ELR (cell line): ENCODE measurements at places on chromosomes 7 and 10.

DNA sequence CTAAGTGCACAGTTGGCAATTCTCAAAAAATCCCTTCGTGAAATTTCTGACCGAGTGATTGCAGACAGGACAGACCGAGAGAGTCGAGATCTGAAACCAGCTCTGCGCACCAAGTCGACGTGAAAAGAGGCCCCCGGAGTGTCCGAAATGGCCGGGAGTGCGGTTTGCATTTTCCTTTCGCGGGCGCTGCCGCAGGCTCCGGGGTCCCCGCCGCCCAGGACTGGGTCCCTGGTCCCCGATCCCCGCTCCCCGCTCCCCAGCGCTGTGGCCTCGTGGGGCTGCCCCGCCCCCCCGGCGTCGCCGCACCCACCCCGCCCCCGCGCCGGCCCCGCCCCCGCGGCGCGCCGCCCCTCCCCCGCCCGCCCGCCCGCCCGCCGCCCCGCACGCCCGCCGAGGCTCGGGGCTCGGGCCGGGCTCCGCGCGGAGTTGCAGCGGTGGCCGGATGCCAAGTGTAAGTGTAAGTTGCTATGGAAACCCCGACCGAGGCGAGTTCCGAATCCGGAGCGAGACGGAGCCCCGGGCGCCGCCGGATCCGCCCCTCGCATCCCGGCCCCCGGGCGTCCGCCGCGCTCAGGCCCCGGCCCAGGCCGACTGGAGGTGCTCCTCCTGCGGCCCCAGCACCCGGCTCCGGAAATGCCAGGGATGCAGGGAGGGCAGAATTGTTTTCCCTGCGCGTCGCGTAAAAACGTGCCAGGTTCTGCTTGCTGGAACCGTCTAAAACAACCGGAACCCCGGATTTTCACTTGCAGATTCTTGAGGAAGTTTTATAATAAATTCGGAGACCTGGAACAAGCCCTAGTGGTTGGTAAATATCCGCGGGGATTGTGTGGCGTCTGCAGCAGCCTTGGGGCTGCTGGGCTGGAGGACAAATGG lies 4.6 kb downstream of the BMI1 start:
- DNase-seq: peak; percentile 84

GRCh38 chr7:3027005-3027845 lies 16.4 kb downstream of the CARD11 start:
- no peak for DNase-seq

GRCh38 chr10:118990326-118990725 lies 39.2 kb upstream of the NANOS1 start:
- DNase-seq: no peak

GRCh38 chr7:47282790-47283496 lies 299.0 kb downstream of the TNS3 start:
- no peak for DNase-seq

DNA sequence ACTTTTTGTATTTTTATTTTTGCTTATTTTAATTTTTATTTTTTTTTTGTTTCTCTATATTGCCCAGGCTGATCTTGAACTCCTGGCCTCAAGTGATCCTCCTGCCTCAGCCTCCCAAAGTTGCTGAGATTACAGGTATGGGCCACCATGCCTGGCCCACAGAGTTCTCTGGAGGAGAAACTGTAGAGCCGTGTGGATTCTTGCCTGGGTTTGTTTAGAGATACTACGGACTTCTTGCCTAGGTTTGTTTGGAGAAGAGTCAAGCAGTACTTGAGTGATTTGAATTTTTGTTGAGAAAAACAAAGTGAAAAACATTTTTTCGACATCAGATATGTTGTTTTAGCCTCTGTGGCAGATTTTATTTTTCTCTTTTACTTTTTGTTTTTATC lies 99.0 kb downstream of the CAMK1D start:
- DNase-seq: no peak

DNA sequence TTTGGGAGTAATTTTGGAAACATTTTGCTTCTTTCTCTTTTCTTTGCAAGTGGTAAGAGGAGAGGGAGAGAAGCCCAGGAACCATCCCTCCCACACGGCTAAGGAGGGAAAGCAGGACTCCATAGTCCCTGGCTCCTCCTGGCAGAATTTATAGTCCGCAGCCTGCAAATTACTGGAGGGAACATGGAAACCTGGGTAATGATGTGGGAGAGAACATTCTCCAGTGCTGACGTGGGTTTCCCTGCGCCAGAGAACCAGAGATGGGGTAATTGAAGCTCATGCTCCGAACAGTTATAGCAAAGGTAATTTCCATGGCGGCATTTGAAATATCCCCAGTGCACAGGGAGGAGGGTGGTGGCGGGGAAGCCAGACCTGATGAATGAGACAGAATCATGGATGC lies 320.4 kb downstream of the RPS24 start:
- DNase-seq: no peak

GRCh38 chr10:47147186-47147585 lies 152.8 kb upstream of the GDF10 start:
- peak; percentile 43 for DNase-seq

GRCh38 chr10:114698271-114699061 lies 40.4 kb upstream of the ABLIM1 start:
- peak; percentile 20 for DNase-seq

DNA sequence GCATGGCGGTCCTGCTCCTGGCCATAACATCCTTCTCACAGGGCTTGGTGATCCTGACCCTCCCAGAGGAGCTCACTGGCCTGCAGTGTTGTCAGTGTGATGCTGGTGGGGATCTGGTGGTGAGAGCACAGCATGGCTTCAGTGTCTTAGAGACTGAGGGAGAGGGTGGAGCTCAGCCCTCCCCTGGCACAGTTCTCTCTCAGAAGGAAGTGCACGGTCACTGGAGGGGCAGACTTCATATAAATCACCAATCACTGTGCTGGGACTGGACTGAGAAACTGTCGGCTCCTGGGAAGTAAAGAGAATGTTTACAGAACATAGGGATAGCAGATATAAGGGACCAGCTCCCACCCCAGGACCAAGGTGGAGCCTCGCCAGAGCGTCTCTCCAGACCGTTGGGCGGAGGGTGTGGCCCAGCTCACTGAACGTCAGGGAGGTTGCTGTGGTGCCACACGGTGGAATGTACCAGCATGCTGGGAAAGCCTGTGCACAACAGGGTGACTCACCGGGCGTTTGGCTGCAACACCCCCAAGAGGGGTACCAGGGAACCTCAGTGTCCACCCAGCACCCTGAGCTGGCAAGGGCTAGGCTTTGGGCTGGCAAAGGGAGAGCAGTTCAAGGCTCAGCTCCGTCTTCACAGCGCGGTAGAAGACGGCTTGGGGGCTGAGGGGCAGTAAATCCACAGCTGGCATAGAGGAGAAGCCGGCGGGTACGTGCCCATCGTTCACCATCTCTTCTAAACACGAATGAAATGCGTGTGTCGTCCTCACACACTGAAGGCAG lies 8.8 kb upstream of the GET4 start:
- DNase-seq: peak; percentile 74

DNA sequence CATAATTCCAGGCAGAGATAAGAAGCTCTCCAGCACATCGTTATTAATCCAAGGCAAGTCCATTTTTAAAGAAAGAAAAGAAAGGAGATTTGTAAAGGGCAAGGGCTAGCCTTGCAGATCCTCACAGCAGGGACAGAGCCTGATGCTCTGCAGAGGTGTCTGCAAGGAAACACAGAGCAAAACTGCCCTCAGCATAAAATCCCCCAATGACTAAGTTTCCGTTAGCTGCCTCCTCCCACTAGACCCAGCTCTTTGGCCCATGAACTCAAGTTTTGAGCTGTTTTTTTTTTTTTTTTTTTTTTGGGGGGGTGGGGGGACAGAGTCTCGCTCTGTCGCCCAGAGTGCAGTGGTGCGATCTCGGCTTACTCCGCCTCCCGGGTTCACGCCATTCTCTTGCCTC lies 300.7 kb downstream of the MTERF1 start:
- DNase-seq: no peak

- no peak for DNase-seq
These were observed 368.5 kb upstream of the MYO3A start for GRCh38 chr10:25565570-25565969.

DNA sequence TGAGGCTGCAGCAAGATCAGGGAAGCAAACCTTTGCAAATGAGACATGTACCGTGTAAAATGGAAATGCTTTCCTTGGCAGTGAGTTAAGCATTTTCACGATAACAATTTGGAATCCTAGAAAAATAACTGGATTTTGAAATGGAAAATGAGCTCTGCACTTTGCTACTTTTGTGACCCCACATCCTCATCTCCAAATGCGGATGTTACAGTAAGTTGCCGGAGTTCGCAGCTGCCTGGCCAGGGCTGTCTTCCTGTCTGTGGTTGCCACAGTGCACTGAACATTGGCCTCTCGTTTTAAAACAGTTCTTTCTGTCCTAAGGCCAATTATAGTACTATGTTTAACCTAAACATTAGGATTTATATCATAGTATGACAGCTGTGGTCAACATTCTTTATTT lies 136.2 kb upstream of the FZD8 start:
- DNase-seq: no peak

DNA sequence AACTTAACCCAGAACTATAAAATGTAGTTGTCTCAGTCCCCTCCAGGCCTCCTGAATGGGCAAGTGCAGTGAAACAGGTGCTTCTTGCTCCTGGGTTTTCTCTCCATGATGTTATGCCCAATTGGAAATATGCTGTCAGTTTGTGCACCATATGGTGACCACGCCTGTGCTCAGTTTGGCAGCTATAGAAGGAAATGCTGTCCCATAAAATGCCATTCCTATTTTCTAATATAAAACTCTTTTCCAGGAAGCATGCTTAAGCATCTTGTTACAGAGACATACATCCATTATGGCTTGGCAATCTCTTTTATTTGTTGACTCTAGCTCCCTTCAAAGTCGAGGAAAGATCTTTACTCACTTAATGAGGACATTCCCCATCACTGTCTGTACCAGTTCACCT lies 45.2 kb downstream of the FGFBP3 start:
- DNase-seq: no peak

- DNase-seq: peak; percentile 55
These were observed 96.4 kb downstream of the CALD1 start for GRCh38 chr7:134875867-134876266.

GRCh38 chr7:79050603-79051002 lies 402.9 kb downstream of the MAGI2 start:
- DNase-seq: peak; percentile 40

- DNase-seq: peak; percentile 94
These were observed 438.8 kb downstream of the HTR7 start for GRCh38 chr10:90418869-90419652.

- DNase-seq: no peak
These were observed 731.6 kb upstream of the ANKRD30A start for GRCh38 chr10:36393801-36394200.

GRCh38 chr10:11810313-11810766 lies 12.8 kb upstream of the PROSER2 start:
- DNase-seq: peak; percentile 54

DNA sequence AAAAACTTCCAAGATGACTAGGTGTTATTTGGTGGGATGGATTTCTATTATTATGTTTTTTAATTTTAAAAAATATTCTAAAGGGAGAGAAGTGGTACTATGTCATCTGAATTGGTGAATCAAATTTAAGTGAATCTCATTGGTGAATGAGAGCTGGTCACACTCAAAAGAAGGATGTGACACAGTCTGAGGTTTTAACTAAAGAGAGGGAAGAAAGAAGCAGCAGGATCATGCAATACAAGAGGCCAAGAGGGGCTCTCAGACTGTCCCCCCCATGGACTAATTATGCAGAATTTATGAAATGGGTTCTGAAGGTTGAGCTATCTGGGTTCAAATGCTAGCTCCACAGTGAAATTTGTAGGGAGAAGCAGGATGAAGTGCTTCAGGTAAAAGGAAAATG lies 16.2 kb downstream of the MACC1 start:
- DNase-seq: no peak

DNA sequence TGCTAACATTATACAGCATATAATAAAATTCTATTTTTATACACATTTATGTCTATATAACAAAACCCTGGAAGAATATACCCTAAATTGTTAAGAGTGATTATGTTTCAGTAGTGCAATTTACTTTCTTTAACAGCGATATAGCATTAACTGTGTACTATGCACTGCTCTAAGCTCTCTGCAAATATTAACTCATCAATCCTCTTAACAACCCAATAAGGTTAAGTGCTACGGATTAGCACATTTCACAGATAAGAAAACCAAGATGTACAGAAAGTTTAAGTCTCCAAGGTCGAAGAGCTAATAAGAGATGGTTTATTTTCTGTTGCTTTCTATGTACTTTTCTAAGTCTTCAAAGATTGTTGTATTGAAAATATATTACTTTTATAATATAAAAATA lies 95.8 kb downstream of the SEMA3C start:
- no peak for DNase-seq

DNA sequence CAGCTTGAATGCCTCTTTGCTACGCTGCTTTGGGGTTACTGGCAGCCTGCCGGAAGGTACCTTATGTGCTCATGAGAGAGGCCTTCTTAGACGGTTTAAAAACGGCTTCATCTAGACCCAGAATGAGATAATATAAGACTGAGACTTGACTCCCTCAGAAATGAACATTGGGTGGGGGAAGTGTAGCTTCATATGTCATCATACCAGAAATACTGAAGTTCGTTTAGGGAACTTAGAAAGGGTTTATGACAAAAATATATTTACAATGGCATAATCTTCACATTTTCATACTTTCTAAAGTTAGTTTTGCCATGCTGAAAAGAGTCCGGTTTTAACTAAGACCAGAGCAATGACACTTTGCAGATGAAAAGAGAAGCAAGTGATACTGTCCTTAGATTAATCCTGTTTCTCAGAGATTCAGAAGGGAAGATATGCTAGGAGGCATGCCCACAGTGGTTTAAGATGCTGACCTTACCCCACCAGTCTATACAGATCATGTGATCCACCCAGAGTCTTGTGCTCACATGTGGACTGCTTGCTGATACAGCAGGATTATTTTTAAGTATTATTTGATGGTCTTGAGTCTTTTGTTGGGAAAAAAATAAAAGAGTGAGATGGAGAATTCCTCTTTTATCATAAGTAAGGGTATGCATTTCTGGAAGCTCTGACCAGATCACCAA lies 40.8 kb upstream of the HGF start:
- DNase-seq: no peak

DNA sequence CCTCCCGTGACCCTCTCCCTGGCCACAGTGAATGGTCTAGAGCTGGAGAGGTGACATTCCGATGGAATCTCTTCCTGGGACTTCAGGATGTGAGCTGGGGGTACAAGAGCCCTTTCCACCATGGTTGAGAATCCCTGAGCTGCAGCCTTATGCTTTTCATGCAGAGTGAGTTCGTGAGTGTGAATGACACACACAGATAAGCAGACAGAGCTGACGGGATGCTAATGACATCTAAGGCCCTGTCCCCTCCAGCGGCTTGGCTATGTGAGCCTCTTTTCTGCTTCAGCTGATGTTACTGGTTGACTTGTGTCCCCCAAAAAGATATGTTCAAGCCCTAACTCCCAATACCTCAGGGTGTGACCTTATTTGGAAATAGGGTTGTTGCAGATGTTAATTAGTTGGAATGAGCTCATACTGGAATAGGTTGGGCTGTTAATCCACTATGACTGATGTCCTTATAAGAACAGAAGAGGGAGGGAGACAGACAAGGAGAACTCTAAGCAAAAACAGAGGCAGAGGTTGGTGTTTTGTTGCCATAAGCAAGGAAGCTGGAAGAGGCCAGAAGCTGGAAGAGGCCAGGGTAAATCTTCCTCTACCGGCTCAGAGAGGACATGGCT lies 111.1 kb upstream of the AFAP1L2 start:
- DNase-seq: no peak
